ENCODE measurements at places on chromosomes 2 and 18.

DNA sequence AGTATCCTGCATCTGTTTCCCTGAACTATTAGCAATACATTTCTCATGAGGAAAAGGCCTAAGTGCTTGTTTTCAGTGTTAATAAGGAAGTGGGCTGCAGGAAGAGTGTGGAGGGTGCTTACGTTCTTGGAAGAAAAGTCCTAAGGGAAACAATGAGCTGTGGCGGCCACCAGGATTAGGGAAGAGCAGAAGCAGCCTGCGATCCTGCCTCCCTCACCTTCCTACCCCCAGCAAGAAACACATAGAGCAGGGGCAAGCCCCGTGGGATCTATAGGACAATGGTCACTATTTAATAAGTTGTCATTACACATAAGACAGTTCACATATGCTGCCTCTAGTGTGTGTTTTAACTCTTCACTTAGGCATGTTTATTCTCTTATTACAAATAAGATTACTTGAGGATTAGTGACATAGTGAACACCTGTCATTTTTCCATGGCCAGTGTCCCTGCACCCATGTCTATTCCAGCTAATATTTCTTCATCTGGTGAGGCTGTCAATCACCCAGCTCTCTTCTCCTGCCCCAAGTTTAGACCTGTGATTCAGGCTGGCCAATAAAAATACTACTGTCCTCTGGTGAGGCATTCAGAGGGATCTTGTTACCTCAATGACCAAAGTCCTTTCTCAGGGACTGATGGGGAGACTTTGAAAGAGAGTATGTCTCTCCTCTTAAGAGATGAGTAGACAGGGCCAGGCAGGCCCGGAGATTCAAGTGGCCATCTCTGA is 510.9 kb upstream of the CELF4 start:
- no peak for DNase-seq

- DNase-seq, result no peak
Measured at GRCh38 chr2:103484906-103485305, 723.1 kb downstream of the TMEM182 start.

DNA sequence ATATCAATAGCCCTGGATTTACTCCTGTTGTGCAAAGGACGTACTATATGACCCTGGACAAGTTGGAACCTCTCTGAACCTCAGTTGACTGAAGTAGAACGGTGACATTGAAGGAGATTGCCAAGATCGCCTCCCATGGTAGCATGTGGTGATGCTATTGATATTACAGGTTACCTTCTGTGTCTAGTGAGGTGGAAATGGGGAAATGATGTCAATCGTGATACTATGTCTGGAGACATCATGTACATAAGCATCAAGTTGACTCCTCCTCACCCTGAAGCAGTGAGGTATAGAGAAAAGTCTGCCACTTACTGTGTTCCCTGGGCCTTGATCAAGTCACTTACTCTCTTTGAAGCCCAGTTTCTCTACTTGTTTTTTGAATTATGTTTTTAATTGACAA is 93.9 kb downstream of the KLF7 start:
- no peak for DNase-seq

DNA sequence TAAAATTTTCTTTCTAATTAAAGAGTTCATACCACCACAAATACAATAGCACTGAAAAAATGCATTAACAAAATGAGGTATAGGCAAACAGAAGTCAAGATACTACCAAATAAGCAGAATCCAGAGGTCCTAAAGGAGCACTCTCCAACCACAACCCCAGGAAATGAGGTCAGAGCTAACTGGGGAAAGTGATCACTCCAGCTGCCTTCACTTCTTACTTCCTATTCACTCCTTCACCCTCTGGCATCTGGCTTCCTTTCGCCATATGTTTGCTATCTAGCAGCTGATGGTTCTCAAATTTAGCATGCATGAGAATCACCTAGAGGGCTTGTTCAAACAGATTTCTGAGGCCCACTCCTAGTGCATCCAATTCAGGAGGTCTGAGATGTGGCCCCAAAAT is 212.6 kb upstream of the ACVR2A start:
- DNase-seq, result no peak

All from activated naive CD4-positive, alpha-beta T cell treated with anti-CD3 and anti-CD28 coated beads, Interleukin-2, amount 50 U/mL, for 16 hours (primary cell).